Subcutaneous preadipocyte (primary cell): ENCODE measurements at places on chromosomes 3 and 15. TPM values are rescaled to one million over a fixed set of nuclear protein-coding genes. Genes with fewer than 3 reads are reported as not detected.

SLC41A3 gene
- total RNA-seq, result 26.1 and 36.2 TPM in 2 replicates

ZNF609 gene
- total RNA-seq, result 15.1 and 19.9 TPM in 2 replicates

SHF gene
- 0.73 and 0.78 TPM in 2 replicates for total RNA-seq

SACM1L gene
- 26.0 and 28.7 TPM in 2 replicates for total RNA-seq

CFAP100 gene
- total RNA-seq, result not detected in 2 replicates

ARPIN gene
- 11.8 and 12.7 TPM in 2 replicates for total RNA-seq

GPR176 gene
- total RNA-seq, result 50.7 and 59.6 TPM in 2 replicates

IL17RD gene
- 3.1 and 3.7 TPM in 2 replicates for total RNA-seq

SERPINI2 gene
- total RNA-seq, result not detected in 2 replicates

SMAD6 gene
- 7.7 and 13.9 TPM in 2 replicates for total RNA-seq

SLC6A20 gene
- total RNA-seq, result not detected in 2 replicates

GOLGA6C gene
- total RNA-seq, result not detected in 2 replicates

GRAMD1C gene
- total RNA-seq, result 0.73 and 1.8 TPM in 2 replicates

RPL39L gene
- total RNA-seq, result 25.2 and 28.7 TPM in 2 replicates

RARRES1 gene
- total RNA-seq, result 0.59 and 3.3 TPM in 2 replicates

FRMD5 gene
- total RNA-seq, result under 0.01 and 0.20 TPM in 2 replicates

ITPKA gene
- total RNA-seq, result 1.1 and 3.1 TPM in 2 replicates

ALDH1A2 gene
- 2.9 and 4.7 TPM in 2 replicates for total RNA-seq

CHRM5 gene
- under 0.01 TPM in 1 of 2 replicates, not detected in the other for total RNA-seq

NFKBIZ gene
- total RNA-seq, result 14.9 and 18.4 TPM in 2 replicates

MGLL gene
- total RNA-seq, result 33.1 and 61.0 TPM in 2 replicates

UACA gene
- 53.3 and 92.1 TPM in 2 replicates for total RNA-seq

RTP4 gene
- total RNA-seq, result 0.20 and 1.1 TPM in 2 replicates

ACKR2 gene
- 0.20 TPM in 1 of 2 replicates, not detected in the other for total RNA-seq

HES1 gene
- total RNA-seq, result 0.39 TPM in 1 of 2 replicates, not detected in the other
